ENCODE measurements at places on chromosomes 2 and 18.

GRCh38 chr2:150690870-150691269 is 203.4 kb upstream of the RND3 start:
- DNase-seq: no peak

DNA sequence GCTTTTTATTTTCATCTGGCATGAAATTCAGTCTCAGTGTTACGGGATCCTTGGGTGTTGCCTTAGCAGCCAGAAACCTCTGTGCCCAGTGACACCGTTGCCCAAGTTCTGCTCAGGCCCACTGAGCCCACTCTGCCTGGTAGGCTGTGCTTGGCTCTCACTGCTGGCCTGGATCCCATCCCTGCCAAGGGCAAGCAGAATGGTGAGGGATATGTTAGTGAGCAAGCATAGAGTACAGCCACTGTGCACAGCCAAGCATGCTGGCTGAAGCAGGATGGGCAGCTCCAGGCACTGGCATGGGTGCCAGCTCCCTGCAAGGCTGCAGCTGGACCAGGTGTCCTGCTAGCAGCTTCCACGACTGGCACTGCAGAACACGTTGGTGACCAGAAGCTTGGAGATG is 194.7 kb upstream of the TFPI start:
- DNase-seq: no peak

DNA sequence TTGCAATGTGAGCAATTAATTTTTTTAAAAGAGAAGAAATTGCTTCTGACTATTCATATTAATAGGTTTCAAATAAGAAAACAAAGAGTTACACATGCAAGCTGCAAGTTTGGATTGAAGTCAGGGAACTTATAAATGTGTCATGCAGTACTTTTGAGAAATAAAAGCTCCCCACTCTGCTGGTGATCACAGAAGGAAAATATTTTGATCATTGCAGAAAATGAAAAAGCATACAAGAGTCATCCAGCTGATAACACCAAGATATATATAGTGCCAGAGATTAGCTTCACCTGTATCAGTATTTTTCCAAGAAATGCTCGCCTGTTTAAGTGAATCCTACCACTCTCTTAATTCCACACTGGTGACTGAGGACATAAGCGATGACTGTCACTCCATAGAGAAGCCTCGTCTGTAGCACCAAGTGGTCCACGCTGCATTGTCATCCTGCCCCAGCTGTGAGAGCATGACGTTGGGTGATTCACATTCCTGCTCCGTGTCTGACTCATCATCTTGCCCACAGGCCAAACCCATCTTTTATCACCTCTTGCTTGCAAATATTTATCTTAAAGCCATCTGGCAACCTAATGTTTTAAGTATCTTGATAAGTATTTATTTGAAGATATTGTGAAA is 178.0 kb downstream of the ASXL3 start:
- DNase-seq: no peak

GRCh38 chr2:65420712-65421431 is 11.5 kb downstream of the SPRED2 start:
- DNase-seq: no peak

GRCh38 chr2:139360654-139361053 is 580.5 kb upstream of the NXPH2 start:
- DNase-seq: no peak

- DNase-seq: no peak
Observed at GRCh38 chr2:64243081-64244036, 99.1 kb upstream of the PELI1 start.

- DNase-seq: no peak
Observed at GRCh38 chr18:42706029-42706608, 409.4 kb downstream of the RIT2 start.

DNA sequence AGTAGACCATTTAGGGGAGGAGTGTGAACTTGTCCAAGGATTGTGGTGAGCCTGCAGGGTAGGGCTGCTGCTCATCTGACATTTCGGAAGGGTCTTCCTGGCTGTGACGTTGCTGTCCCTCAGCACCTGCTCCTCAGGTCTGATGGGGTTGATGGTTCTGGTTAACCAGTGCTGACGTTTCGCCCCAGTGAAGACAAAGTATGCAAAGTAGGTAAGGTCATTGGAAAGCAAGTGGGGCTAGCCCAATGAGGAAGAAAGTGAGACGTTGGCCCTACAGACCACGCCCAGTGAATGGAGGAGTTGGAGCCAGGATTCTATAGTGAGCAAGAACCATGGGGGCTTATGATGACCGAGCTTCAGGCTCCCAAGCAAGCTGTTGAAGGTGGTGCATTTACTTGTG is 33.4 kb upstream of the ZNF396 start:
- no peak for DNase-seq

- no peak for DNase-seq
Observed at GRCh38 chr18:65422544-65423136, 328.2 kb upstream of the CDH7 start.

- DNase-seq: no peak
Observed at GRCh38 chr18:48455555-48456478, 46.6 kb upstream of the ZBTB7C start.

DNA sequence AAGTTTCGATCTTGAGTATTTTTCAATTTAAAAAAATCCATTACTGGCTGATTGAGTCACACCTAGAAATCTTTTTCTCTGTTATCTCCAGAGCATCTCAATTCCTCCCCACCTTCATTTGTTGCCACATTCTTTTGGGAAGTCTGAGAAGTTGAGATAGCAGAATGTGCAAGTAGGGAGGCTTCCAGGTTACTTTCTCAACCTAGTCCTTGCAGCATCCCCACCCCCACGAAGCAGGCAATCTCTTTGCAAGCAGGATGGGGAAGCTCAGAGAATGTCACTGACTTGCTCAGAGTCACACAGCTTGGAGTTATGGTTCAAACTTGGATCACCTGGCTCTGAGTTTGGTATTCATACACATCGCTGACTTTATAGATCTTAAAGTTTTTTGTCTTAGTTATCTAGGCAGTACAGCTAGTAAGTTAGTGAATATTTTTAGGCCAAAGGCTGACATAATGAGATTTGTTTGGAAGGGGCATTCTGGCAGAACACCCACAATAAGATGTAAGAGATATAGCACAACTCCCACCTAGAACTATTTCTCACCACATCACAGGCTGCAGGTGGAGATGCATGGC is 25.9 kb upstream of the LCLAT1 start:
- DNase-seq: no peak

DNA sequence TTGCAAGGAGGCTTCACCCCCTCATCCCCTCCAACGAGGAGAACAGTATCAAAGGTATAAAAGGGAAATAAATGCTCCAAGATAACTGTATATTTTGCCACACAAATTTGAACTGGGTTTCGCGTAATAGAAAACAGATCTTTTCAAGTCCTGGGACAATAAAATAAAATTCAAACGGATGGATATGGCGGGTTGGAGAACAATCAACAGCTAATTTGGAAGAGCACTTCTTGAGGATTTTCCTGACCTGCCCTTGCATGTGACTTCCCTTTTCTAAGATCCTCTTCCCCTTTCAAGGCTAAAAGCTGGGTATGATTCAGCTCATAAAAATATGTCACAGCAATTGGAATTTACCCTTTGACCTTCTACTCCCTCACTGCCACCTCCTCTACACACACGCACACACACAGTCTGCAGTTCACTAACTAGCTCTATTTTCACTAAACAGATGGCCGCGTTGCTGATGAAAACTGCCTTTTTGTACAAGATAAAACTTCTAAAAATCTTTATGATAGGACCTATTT is 386.9 kb downstream of the FIGN start:
- no peak for DNase-seq

Data from midbrain (tissue), 1 donor.